ENCODE measurements at places on chromosomes 16 and 17. TPM values are rescaled to one million over a fixed set of nuclear protein-coding genes. Genes with fewer than 3 reads are reported as not detected.

KAT8 gene
- total RNA-seq: 72.4 TPM

GRCh38 chr16:75130150-75130771, 13.7 kb upstream of the LDHD start:
- peaks cover 5% of the 10 kb centered on the region for H3K36me3 ChIP-seq
- no peak for DNase-seq
- no peak overlapping the region for H3K27ac ChIP-seq
- peaks cover 3% of the 10 kb centered on the region for H3K4me1 ChIP-seq
- H3K27me3 ChIP-seq: no peaks in the 10 kb centered on the region
- H3K4me3 ChIP-seq: no peak overlapping the region

DNA sequence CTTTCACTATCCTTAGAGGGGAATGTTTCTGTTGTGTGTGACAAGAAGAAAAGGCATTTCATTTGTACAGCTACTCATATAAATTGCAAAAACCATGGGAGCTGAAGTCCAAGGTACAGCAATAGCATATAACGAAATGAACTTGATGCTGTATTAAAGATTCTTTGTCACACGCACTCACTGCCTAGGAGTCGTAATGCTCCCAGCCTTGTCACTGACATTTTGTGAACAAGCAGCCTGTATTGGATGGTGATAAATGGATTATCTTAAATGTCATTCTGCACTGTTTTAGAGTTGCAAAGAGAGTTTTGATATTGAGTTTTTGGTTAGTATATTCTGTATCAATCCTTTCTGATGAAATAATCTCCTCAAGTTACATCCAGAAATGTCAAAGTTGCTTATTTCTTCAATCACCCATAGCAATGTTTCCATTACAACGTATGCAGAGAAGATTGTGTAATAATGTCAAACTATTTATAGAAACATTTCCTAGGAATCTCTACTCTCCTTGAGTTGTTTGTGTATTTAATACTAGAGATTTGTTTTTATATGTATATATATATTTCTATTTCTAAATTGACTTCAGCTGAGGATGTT, 270.6 kb downstream of the FTO start:
- H3K36me3 ChIP-seq: no peaks in the 10 kb centered on the region
- H3K27ac ChIP-seq: no peak overlapping the region
- peaks cover 3% of the 10 kb centered on the region for H3K4me1 ChIP-seq
- no peaks in the 10 kb centered on the region for H3K27me3 ChIP-seq
- H3K4me3 ChIP-seq: no peak overlapping the region

DNA sequence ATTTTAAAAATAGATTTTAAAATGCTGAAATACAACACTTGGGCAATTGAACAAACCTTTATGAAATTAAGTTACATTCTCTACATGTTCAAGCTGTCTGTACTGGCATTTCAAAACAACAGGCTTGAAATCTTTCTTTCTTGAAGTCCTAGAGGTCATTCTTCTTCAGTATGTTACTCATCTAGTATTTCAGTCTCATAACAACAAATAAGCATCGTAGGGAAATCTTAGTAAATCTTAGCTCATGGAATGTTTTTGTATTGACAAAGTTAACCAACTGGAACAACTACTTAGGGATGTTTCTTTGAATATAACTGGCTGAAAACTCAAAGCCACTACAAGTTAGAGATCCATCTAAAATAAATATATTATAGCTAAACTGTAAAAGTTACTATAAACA, 96.6 kb downstream of the KIF2B start:
- no peaks in the 10 kb centered on the region for H3K27me3 ChIP-seq
- no peak overlapping the region for H3K4me3 ChIP-seq
- H3K36me3 ChIP-seq: no peaks in the 10 kb centered on the region
- no peak overlapping the region for H3K27ac ChIP-seq

GRCh38 chr17:37476431-37477120, 13.1 kb upstream of the DUSP14 start:
- peak overlapping the region; percentile 18 for H3K27ac ChIP-seq
- H3K36me3 ChIP-seq: peaks cover 24% of the 10 kb centered on the region
- no peak for DNase-seq
- no peak overlapping the region for H3K4me3 ChIP-seq

GRCh38 chr17:7219229-7219811, 316 bp downstream of the DLG4 start:
- peaks cover 6% of the 10 kb centered on the region for H3K36me3 ChIP-seq
- no peaks in the 10 kb centered on the region for H3K27me3 ChIP-seq
- H3K4me1 ChIP-seq: peaks cover 34% of the 10 kb centered on the region

KRTAP3-2 gene
- total RNA-seq: not detected

- no peaks in the 10 kb centered on the region for H3K4me1 ChIP-seq
- H3K27me3 ChIP-seq: peaks cover 89% of the 10 kb centered on the region
- H3K27ac ChIP-seq: no peak overlapping the region
- no peaks in the 10 kb centered on the region for H3K36me3 ChIP-seq
These were observed 114.7 kb downstream of the ENGASE start for GRCh38 chr17:79189305-79189704.

DNA sequence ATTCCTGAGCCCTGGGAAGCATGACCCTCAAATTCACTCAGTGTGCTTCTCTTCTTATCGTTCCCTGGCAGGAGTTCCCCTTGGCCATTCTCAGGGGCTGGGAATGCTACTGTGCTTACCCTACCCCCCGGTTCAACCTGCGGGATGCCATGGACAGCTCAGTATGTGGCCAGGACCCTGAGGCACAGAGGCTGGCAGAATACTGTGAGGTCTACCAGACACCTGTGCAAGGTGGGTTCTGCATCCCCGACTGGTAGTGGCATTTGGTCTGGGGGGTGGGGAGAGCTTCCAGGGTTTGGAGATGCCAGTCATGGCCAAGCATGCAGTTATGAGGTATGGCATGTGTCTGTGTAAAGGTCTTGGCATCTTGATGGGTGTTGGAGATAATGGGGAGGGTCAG, 39.4 kb downstream of the WSCD1 start:
- DNase-seq: no peak
- peaks cover 52% of the 10 kb centered on the region for H3K27me3 ChIP-seq
- H3K36me3 ChIP-seq: peaks cover 8% of the 10 kb centered on the region
- H3K4me1 ChIP-seq: no peaks in the 10 kb centered on the region

- no peaks in the 10 kb centered on the region for H3K4me1 ChIP-seq
- no peak overlapping the region for H3K4me3 ChIP-seq
- no peaks in the 10 kb centered on the region for H3K36me3 ChIP-seq
- no peak for DNase-seq
- no peak overlapping the region for H3K27ac ChIP-seq
These were observed 14.8 kb downstream of the SCGB1C2 start for GRCh38 chr17:151886-152859.

DNA sequence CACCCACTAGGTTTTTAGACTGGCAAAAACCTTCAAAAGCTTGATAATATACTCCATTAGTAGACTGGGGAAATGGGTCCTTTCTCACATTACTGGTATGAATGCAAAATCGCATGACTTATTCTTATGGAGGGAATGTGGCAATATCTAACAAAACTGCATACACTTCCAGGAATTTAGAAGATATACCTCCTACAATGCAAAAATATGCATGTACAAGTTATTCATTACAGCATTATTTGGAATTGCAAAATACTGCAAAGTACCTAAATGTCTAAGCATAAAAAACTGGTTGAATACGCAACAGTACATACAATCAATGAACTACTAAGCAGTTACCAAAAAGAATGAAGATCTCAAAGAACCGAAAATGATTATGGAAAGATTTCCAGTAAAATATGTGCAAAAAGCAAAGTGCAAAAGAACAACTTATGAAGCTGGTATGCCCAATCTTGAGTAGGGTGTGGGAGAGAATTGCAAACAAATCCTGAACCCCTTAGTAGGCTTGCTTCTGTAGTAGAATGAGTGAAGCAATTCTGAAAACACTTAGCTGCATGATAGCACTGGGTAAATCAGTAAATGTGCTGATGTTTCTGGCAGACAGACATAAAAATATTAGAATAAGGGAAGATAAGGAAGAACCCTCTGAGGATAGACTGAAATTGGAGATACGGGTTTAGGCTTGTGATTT, 180.1 kb downstream of the PARN start:
- DNase-seq: no peak
- H3K27me3 ChIP-seq: no peaks in the 10 kb centered on the region
- H3K4me1 ChIP-seq: no peaks in the 10 kb centered on the region
- H3K4me3 ChIP-seq: no peak overlapping the region
- peaks cover 4% of the 10 kb centered on the region for H3K36me3 ChIP-seq
- no peak overlapping the region for H3K27ac ChIP-seq
